ENCODE measurements at places on chromosomes 6 and 20.

- DNase-seq: peak; percentile 57
Observed at GRCh38 chr6:12939314-12939713, 222.7 kb downstream of the PHACTR1 start.

GRCh38 chr20:44536175-44536574 is 14.3 kb upstream of the SERINC3 start:
- DNase-seq: no peak

DNA sequence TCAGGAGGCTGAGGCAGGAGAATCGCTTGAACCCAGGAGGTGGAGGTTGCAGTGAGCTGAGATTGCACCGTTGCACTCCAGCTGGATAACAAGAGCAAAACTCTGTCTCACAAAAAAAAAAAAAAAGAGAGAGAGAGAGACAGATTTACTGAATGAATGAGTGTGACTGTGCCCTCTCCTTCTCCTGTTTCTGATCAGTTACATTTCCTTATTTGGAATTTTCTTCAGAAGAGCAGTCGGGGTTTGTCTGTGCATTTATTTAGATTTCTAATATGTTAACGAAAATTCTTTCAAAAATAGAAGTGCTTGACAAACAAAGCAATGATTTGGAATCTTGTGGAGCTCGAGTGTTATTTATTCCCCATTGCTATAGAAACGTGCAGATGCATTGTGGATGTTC is 6.4 kb upstream of the LRRN4 start:
- no peak for DNase-seq

- DNase-seq: peak; percentile 76
Observed at GRCh38 chr6:127146932-127147331, 28.5 kb downstream of the RSPO3 start.

- DNase-seq: no peak
Observed at GRCh38 chr6:134797400-134798113, 152.3 kb downstream of the ALDH8A1 start.

DNA sequence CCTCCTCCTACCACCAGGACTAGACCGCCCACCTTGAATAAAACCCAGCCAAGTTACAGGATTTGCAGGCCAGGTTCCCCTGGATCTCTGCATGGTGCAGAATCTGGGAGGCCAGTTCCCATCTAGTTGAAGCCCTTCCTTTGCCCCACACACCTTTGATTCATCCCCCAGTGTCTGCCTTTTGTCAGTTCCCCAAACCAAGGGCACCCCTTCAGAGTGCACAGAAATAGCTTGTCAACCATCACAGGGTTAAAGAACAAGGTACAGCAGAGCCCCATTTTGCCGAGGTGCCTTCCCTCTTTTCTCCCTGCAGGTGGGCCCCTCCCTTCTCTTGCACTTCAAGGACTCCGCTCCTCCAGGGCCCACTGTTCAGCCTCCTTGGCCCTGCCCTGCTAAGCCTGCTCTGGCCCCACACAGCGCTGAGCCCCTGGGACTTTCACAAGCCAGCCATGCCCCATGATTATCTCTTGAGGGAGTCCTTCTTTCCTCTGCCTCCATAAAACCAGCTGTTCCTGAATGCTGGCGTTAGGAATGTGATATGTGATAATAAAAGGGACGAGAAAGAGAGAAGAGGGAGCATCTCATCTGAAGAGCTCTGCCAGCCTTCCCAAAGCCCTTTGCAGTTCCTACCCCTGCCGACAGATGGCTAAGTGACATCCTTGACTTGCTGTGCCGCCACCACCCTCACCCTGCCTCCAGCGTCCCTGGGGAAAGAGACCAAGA is 280.3 kb downstream of the CDC5L start:
- DNase-seq: peak; percentile 21

- no peak for DNase-seq
Observed at GRCh38 chr6:135084916-135085269, 30.3 kb upstream of the HBS1L start.

Data from fibroblast of pulmonary artery (primary cell).